ENCODE measurements at places on chromosomes 1 and 21. TPM values are rescaled to one million over a fixed set of nuclear protein-coding genes. Genes with fewer than 3 reads are reported as not detected.

DNA sequence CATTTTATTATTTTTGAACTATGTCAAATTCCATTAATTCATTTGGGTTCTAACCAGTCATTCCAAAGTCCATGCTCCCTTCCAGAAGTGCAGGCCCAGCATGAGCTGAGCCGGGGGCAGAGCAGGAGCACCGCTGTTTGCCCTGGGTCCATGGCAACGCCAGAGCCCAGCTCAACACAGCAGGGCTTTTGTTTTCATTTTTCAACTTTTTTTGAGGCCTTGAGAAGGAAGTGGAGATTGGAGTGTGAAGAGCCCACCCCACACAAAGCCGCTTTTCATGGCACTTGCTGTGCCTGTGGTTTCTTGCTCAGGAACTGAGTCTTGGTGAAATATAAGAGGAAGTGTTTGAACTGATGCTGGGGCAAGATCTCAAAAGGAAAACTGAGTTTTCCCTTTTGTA lies 13.2 kb upstream of the PRMT2 start:
- peak; percentile 83 for DNase-seq

DNA sequence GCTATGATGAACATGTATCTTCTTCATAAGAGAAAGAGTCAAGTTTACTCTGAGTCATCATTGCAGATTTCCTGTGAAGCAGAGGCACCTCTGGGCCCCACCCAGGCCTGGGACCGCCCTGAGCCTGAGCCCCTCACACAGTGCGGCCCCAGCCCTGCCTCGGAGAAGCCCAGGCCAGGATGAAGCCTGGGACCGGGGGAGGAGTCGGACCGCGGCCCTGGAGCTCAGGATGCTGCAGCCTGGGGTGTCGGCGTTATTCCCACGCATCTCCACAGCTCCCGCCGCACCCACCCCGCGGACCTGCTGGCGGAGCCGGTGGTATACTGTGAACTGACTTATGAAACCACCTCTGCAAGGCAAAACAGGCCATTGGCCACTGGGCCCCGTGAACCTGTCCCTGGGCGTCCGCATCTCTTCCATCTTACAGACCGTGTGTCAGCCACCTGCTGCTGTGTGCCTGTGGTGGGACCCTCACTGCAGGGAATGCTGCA lies 2.4 kb upstream of the COL6A1 start:
- DNase-seq: no peak

ADGRL4 gene
- total RNA-seq: 9.6 TPM

GRCh38 chr1:86775395-86775794 lies 71.0 kb downstream of the SH3GLB1 start:
- DNase-seq: no peak

DNA sequence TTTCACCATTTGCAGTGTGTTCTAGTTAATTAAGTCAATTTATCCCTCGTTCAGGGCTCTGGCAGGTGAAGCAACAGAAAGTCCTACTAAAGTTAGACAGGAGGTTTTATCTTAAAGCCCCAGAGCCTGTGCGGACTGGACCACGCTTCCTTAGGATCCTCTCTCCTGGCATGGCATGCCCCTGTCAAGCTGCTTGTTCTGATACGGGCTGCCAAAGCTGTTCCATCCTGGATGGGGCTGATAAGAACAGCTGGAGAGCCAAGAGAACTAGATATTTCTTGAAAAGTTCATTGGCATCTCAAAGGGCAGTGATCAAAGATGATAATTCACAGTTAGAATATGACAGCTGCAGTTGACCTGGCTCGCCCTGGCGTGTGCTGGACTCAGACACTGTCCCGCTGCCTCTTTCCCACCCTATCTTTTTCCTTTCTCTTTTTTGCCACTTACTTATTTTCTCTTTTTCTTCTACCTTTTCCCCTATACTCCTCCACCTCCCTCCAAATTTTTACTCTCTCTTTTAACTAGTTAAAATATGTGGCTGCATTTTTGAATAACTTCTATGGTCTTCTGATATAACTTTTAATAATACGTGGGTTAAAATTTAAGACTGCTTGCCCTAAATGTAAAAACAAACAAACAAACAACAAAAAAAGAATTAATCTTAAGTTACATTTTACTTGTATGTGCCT lies 96.7 kb downstream of the ABCA4 start:
- no peak for DNase-seq

DNA sequence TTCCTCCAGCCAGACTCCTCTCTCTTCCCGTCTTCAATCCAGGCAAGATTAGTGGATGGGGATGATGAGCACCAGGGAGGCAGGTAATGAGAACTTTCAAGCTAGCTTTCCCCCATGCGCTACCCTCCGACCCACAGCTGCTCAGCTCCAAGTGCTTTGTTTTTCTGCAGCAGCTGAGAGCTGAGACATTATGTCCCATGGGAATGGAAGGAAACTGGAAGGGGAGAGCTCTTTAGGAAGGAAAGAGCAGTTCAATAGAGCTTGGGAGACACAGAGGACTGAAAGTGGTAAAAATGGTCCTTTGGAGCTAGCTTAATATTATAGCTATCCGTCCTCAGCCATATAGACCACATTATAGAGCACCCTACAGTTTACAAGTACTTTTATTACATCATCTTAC lies 39.8 kb downstream of the RAB3B start:
- no peak for DNase-seq

Data from lung (tissue), 17 donors.